SK-N-MC (cell line): ENCODE measurements at places on chromosomes 3 and 15.

GRCh38 chr3:10523561-10523960 is 18.2 kb upstream of the ATP2B2 start:
- DNase-seq: no peak

DNA sequence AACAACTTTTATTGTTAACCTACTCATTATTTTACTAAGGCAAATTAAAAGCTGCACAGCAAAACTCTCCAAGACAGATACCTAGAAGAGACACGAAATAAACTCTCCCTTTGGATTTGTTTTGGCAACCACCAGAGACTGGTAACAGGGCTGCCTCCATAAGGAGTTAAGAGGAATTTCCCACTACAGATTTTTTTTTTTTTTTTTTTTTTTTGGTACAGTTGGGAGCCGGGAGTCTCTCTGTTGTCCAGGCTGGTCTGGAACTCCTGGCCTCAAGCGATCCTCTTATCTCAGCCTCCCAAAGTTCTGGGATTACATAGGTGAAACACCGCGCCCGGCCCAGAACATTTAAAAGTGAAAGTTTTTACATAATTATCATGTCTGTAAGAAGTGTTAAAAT is 73.6 kb upstream of the VGLL4 start:
- no peak for DNase-seq

DNA sequence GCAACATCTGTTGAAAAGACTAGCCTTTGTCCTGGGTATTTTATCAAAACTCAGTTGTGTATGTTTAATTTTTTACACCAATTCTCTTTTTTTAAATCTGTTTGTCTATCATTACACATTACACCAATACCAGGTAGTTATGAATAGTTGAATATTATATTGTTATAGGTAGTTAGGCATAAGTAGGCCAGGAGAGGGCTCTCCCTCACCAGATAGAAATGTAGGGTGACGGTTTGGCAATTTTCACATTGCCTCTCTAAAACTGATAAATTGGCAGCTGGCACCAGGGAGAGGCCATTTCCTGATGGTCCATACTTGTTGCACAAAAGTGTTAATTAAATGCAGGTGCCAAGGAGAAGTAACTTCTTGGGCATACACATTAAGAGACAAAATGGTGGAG is 483.1 kb upstream of the EPHA6 start:
- no peak for DNase-seq

DNA sequence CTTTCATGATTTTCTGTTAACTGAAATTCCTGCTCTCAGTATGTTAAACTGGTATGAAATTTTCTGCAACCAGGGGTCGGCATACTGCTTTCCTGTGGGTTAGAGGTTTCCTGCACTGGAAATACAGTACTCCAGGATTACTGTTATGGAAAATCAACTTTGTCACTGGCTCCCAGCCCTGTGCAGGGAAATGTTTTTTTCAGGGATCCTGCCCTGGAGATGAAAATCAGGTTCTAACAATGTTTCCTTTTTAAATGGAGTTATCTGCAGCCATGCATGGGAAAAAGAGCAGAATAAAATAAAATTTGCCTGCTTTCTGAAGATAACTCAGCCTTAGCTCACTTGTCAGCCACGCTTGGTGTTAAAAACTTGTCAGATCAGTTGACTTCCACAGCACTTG is 220.4 kb downstream of the IL5RA start:
- no peak for DNase-seq

- DNase-seq: no peak
Measured at GRCh38 chr3:193843474-193844301, 250.7 kb downstream of the OPA1 start.

DNA sequence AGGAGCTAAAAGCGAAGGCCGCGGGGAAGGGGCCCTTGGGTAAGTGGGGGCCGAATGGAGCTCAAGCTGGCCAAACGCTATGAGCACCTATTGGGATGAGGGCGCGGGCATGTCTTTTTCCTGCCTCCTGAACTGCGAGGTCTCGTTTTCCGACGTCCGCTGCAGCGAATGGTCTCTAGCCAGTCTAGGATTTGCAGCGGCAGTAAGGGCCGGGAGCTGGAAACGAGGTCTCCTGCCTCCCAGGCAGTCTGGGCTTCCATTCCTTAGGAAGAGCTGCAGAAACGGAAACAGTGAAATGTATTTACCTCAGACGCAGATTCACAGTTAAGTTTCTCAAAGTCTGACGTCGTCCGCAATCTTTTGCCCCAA is 517 bp downstream of the TMA7 start:
- DNase-seq: no peak

- no peak for DNase-seq
Measured at GRCh38 chr15:90044916-90045371, 43.8 kb downstream of the ZNF710 start.

GRCh38 chr3:16904423-16905417 is 20.0 kb downstream of the PLCL2 start:
- DNase-seq: no peak

DNA sequence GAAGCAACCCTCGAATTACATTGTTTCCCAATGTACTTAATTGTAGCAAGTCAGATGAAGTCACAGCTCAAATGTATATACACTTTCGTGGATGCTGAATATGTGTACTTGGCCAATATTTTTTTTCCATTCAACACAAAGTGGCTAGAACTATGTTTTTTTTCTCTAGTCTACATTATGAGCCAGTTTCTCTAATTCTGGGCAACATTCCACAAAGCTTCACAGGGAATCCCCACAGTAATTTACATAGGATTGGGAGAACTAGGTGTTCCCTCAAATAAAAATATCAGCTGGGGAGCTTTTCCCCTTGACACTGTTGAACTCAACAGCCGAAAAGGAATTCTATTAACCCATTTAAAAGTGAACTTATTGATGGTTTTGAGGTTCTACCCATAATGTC is 493.1 kb downstream of the MECOM start:
- DNase-seq: no peak

GRCh38 chr3:33318710-33319380 is 41.6 kb downstream of the FBXL2 start:
- DNase-seq: no peak

- no peak for DNase-seq
Measured at GRCh38 chr3:105837143-105837740, 31.6 kb downstream of the CBLB start.

GRCh38 chr15:85335193-85335942 is 45.0 kb upstream of the AKAP13 start:
- no peak for DNase-seq

GRCh38 chr3:73624017-73624820 is 522 bp downstream of the PDZRN3 start:
- no peak for DNase-seq

DNA sequence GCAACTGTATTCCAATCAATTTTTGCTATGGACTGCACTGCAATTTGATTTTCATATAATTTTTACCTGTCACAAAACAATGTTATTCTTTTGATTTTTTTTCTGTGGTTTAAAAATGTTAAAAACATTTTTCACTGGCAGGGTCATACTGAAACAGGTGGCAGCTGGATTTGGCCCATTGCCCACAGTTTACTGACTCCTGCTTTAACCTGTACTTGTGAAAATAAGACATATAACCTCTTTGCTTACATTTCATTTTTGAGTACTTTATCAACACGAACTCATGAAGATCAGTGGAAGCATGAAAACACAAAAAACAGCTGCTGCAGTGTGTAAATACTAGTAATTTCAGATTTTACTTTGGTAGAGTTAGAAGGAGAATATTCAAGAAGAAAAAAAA is 313.1 kb downstream of the WDR72 start:
- DNase-seq: no peak

DNA sequence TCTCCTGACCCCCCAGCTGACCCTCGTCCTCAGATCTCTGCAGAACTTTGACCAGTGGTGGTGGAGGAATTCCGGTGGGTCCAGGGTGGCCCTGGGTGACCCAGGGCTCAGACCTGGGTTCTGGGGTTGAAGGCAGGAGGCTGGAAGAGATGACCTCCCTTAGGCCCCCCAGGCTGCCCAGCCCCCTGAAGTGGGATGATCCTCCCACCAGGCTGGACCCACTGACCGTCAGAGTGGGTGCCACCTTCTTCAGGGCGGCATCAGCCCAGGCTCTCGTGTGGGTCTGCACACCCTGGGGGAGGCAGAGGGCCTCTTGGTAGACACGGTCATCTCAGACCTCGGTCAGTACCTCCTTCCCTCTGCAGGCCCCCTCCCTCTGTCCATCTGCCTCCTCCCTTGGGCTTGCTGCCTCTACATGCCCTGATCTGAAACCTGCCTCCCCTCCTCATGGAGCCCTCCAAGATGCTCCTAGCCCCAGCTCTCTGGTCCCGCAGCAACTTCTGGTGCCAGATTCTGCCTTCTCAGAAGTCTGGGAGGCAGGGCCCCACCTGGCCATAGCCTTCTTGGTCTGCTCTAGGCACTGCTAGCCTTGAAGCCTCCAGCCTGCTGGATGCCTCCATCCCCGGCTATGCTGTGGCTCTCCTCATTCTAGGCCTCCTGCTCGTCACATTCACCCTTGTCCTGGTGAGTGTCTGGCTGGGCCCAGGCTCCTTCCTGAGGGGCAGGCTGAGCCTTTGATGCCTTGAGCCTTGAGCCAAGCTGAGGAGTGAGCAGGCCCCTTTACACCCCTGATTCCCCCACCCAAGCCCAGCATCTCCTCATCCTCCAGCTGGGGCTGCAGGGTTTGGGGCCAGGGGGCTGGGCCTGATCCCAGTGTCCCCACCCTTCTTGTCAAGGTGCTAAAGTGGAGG is 49.1 kb upstream of the CSPG4 start:
- DNase-seq: no peak

GRCh38 chr3:147299656-147300055 is 106.7 kb downstream of the ZIC4 start:
- DNase-seq: no peak

DNA sequence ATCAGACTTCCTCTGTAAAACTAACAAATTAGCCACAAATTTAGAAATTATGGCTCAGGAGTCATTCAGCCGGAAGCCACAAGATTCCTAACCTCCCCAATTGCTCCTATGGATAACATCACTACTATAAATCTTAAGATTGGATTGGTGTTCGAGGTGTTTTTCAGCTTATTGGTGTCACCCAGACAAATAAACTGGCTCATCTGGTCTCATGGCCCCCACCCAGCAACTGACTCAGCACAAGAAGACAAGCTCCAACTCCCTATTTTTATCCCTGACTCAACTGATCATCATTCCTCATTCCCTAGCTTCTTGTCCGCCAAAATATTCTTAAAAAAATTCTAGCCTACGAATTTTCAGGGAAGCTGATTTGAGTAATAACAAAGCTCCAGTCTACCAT is 135.1 kb upstream of the STRIT1 start:
- no peak for DNase-seq

DNA sequence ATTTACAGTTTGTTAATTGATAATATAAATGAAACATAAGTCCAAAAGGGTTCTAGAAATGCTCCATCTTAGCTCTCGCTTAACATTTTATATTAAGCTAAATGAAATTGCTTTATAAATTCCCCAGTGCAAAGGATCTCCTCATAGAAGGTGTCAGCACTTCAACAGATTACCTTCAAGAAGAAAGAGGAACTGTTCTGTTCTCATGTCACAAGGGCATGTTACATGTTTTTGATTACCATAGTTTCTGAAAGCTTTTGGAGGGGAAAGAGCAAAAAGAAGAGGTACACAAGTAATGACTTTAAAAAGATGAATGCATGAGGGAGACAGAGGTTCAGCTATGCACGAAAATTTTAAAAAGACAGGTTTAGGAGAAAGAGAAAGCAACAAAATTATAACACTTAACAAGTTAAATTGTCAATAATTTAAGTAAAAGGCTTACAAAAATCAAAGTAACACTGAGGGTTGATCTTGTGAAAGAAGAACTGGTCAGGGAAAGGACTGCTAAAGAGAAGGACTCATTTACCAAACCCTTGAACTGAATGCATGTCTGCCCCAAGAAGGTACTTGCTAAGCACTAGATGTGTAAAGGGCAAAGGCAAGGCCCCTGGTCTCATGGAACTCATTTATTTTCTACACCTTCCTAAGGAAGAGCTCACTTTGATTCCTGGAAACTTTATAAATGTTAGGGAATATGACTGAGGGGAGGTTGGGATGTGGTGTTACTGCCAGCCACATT is 45.1 kb downstream of the CCDC191 start:
- no peak for DNase-seq

DNA sequence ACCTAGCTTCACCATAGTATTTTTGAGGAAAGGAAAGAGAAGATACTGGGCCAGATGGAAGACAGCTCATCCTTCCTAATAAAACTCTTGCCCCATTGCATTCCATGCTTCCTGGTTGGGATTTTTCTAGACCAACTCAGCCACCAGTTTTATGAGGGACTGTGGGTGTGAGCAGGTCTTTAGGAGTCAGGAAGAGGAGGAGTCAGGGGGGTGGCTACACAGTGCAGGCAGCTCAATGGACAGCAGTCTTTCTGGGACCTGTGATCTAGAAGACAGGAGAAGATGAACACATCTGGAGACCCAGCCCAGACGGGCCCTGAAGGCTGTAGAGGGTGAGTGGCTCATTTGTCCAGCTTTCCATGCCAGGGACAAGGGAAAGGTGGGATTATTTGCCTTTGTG is at the start of gene NOX5:
Gene NOX5, plus strand, starts transcription at position 242 of the 400 bp plus-strand sequence. Its CDS starts 41 bp downstream, at position 283.
- DNase-seq: no peak

GRCh38 chr3:193248848-193249468 is 7.9 kb downstream of the PLAAT1 start:
- DNase-seq: no peak

- no peak for DNase-seq
Measured at GRCh38 chr3:137097386-137097785, 139.6 kb downstream of the IL20RB start.

DNA sequence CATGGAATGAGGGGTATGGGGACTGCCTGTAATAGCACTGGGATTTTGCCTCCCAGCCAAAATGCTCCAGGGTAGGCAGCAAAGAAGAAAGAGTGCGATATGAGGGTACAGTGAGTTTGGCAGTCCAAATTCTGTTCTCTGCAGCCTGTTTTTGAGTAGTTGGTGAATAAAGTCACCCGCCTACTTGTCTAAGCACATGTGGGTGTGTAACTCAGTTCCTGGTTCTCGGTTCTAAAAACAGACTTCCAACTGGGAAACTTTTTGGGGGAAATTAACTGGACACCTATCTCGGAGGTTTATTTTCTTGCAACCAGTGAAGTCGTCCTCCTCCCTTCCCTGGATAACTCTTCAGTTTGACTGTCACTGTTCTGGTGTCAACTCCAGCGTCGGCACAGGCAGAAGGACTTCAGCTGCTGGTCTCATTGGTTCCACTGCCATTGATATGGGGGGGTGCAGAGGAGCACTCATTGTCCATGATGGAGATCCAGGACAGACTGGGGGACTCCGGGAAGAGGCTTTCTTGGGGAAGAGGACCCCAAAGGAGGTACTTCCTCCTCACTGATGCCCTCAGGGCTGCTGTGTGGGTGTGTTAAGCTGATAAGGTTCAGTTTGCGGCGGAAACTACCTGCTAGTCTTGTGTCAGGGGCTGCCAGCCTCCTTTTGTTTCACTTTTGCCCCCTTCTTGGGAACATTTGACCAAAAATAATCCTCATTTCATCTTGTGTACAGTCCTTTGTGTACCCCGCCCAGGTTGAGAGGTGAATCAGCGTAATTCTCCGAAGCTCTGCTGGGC is 13.2 kb downstream of the GHRL start:
- no peak for DNase-seq

- no peak for DNase-seq
Measured at GRCh38 chr3:190543671-190544070, 29.8 kb downstream of the IL1RAP start.

DNA sequence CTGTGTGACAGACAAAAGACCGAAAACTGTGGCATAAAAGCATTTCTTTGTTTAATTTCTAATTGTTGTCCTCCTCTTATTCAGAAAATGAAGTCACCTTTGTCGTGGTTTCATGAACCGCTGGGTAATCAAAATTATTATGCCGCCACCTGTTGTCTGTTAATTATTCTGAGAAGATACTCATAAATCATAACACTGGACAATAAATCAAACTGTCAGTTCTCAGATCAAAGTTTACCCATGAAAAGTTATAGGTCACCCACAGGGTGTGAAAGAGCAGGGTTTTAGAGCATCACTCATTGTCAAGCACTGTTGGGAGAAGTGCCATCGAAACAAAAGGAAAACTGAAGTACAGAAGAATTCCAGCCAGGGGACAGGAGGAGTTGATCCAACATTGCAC is 474.3 kb downstream of the NR2F2 start:
- DNase-seq: no peak
